Skeletal muscle cell (primary cell): ENCODE measurements at places on chromosomes 2 and 18.

DNA sequence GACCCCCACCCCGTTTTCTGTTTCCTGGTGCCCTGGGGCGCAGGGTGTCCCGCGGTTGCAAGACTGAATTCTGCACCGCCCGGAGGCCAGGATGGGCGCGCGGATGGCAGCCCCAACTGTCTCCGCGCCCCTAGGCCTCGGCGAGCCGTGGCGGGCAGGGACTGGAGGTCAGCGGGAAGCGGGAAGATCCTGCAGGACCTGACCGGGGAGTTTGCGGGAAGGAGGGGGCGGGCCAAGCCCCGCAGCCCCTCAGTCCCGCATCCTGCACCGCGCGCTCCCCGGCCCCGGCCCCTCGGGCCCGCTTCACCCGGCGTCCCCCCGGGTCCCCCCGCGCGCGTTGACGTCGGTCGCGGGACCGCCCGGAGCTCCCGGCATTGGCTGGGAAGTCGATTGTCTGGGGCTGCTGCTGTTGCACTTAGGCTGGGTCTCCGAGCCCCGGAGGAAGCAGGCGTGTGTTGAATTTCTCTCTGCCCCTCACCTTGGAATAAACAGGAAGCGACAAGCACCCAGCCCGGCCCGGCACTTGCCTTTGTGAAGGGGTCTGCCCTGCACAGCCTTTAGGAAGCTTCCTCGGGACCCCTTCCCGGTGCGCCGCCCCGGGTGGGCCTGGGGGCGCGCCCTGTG, at the start of gene LDLRAD4:
Gene LDLRAD4 (plus strand): TSS at position 393 of the 624 bp plus-strand sequence.
- no peak for DNase-seq

DNA sequence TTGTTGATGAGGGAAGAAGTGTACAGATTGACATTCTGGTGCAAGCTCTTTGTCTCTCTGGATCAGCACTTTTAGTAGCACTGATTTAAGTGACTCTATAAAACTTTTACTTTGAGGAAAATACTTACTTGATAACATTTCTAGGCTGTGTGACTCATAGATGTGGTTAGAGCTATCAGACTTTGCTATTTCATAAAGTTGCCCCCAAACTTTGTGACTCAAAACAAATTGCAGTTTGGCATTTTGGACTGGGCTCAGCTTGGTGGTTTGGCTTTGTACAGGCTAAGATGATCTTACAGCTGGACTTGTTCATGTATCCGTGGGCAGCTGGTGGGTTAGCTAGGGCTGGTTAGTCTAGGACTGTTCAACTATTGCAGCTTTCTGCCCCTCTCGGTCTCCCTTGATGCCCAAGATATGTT, 42.1 kb upstream of the GLS start:
- peak; percentile 73 for DNase-seq

- no peak for DNase-seq
Measured at GRCh38 chr18:56083523-56084287, 495.7 kb upstream of the TCF4 start.

DNA sequence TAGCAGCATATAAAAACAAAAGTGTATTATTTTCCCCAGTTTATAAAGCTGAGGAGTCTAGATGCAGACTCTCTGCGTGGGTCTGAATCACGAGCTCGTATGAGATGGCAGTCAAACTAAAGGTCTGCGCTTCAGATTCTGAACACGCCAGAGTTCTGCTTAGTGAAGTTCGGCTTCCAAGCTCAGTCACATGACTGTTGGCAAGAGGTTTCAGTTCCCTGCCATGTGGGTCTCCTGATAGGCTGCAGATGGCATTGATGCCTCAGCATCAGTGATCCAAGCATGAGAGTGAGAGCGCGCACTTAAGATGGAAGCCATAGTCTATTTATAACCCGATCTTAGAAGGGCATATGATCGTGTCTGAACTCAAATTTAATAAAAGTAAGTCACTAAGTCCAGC, 242.8 kb upstream of the DOK6 start:
- no peak for DNase-seq

DNA sequence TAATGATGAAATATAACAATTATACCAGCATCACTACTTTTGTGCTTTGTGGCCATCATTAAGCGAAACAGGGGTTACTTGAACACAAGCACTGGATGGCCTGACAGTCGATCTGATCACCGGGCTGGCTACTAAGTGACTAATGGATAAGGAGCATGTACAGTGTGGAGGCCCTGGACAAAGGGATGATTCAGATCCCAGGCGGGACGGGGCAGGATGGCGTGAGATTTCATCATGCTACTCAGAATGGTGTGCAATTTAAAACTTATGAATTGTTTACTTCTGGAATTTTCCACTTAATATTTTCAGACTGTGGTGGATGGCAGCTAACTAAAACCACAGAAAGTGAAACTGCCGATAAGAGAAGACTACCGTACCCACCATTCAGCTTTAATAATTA, 7.0 kb upstream of the CLIP4 start:
- DNase-seq = peak; percentile 86

- DNase-seq = no peak
Measured at GRCh38 chr2:217903859-217904613, 98.8 kb downstream of the TNS1 start.

DNA sequence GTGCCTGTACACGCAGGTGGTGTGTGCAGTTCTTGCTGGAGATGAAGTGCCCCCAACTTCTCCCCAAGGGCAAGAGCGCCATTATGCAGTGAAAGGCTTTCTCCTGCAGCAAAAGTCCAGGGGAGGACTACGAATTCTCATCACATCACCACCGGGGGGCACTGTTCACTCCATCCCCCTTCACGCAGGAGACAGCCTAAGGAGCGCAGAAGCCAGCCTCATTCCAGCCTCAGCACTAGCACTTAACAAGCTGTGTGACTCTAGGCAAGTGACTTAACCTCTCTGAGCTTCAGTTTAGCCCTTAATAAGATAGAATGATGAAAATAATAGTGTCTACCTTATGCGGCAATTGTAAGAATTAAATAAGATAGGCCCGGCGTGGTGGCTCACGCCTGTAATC, 32.3 kb downstream of the DNMT3A start:
- no peak for DNase-seq

DNA sequence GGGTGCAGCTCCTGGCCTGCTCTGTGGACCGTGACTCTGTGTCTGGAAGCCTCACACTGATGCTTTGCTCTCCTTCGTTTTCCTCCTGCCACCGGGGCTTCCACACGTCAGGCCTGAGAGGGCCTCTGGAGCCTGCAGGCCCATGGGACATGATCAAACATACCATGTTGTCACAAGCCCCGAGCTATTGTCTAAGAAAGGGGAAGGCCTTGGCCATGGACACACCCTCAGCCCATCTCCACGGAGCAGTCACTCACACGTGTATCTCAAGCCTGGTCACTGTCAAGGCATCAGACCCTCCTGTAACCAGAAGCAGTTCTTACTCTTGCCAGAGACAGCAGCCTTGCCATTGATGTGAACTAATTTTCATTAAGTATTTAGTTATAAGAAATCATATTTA, 814.1 kb upstream of the SALL3 start:
- no peak for DNase-seq

GRCh38 chr2:75102011-75102410, 97.3 kb downstream of the TACR1 start:
- DNase-seq = no peak

- no peak for DNase-seq
Measured at GRCh38 chr2:215431290-215431689, 4.6 kb downstream of the FN1 start.

DNA sequence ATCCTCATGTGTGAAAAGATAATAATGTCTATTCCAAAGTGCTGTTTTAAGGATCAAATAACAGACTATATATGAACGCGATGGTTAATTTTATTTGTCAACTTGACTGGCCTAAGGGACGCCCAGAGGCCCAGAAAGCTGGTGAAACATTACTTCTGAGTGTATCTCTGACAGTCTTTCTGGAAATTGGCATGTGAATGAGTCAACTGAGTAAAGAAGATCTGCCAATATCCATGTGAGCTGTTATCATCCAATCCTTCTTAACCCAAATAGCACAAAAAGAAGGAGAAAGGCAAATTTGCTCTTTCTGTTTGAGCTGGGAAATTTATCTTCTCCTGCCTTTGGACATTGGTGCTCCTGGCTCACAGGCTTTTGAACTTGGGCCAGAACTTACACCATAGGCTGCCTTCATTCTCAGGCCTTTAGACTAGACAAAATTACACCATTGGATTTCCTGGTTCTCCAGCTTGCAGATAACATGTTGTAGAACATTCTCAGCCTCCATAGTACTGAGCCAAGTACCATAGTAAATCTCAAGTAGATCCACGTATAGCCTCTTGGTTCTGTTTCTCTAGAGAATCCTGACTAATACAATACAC, 114.7 kb upstream of the DOCK10 start:
- no peak for DNase-seq

DNA sequence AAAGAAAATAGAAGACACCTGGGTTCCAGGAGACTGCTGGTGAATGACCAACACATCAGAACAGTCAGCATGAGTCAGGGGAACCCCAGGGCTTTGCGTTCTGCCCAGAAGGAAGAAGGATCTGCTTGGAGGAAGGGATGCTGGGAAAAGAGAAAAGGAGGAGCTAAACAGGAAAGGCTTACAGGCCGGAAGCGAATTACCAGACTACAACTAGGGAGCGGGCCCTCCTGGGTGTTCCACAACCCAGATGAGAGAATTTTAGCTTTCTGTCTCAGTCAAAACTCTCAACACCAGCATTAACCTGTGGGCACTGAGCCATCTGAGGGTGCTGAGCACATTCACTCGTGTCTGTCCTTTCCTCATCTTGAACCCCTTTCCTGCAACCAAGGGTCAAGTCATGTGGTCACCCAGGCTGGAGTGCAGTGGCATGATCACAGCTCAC, 19.2 kb downstream of the CDC42EP3 start:
- peak; percentile 56 for DNase-seq

DNA sequence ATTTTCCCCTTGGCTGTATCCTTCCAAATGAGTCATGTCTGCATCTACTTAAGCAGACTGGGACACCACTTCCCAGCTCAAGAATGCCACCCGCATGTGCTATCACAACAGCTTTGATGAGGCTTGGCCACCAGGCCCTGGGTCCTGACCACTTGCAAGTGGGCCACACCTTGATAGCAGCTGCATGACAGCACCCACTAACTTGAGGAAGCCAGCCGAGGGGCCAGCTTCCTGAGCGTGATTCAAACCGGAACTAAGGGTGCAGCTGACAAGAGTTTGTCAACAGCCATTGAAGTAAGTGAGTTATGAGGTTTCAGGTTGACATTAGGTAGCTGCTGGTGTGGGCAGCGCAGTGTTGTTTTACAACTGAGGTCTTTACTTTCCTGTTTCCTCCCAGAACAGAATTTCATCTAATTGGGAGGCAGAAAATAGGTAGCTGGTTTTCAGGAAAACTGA, 54.4 kb downstream of the EPHA4 start:
- DNase-seq = peak; percentile 39

DNA sequence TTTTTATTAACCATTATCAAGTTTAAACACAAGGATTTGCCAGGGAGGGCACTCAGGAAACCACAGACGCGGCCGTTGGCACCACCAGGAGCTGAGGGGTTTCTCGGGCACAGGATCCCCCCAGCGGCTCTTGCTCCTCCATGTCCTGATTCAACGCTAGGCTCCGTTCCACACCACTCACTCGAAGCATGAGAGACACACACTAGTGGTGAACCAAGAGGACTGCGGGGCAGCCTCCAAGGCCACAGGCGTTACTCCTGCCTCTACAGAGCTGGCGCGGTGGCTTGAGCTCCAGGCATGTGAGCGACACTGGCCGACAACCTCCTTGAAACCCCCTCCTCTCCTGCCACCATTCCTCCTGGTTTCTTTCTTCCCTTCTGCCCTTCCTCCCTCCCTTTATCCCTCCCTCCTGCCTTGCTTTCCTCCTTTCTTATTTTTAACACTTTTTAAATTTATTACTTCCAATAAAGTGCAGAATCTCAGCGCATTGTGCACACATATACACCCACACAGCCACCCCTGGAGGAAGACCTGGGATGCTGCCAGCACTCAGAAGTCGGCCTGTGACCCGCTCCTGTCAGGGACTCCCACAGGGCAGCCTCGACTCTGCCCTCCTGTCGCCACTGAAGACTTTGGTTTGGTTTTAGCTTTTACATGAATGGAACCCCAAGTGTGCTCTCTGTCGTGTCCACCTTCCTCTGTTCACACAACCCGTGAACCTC, 21.7 kb downstream of the COX7A2L start:
- no peak for DNase-seq

DNA sequence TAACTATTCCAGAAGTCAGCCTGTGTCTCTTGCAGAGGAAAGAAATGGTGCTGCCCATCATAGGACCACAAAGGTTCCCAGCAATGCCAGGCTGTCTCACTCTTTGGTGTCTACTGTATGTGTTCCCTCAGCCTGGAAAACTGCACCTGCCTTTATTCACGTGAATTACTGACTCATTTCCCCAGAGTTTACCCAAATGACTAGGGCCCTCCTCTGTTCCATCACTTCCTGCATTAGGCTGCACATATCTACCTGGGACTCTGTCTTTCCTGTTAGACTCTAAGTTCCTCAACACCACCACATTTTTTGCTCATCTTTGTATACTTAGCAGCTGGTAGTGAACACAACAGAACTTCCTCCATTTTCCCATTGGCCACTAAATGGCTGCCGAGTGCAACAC, 188.3 kb downstream of the FHOD3 start:
- no peak for DNase-seq

- DNase-seq = peak; percentile 38
Measured at GRCh38 chr18:62790871-62791772, 75.8 kb downstream of the PHLPP1 start.

- no peak for DNase-seq
Measured at GRCh38 chr2:79001285-79001684, 24.2 kb upstream of the REG3G start.

DNA sequence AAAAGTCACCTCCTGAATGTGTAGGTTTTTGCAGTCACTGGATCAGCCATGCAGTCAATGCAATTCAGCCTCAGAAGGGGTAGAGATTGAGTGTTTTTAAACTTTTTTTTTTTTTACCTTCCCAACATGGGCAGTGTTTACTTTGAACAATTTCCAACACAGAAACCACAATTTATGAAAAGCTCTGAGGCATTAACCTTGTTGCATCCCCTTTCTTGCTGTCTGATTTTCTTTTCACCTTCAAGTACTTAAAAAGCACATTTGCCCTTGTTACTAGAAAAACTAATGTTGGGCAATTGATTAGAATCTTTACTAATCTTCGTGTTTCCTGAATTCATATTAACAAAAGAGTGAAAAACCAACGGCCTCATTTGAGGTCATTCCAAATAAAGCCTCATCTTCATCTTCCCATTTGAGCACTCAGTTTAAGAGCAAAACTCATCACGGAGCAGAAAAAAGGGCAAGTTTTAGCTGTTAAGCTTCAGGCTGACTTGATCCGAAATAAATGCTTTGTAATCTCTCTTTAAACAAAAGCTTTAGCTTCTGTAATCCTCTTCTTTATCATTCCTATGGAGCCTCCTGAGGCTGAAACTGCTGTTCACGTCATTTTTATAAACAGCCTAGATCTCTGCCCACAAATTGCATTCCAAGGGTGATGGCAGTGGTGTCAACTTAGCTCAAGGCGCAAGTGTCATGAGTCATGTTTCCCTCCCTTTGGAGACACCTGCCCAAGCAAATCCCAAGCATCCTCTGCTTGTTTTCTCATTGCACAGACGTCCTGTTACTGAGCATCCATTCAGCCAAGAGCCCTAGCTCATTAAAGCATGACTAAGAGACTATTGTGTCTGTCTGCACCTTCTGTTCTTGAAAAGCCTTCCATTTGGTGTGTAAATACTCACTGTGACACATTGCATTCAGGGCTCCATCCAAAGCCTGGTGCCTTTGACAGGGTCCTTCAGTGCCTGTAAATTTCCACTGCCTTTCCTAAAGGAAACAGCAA, 107.7 kb downstream of the HNMT start:
- DNase-seq = peak; percentile 64

- DNase-seq = no peak
Measured at GRCh38 chr2:75616406-75616805, 30.2 kb upstream of the MRPL19 start.

- peak; percentile 61 for DNase-seq
Measured at GRCh38 chr2:237196866-237197618, 111.4 kb downstream of the COPS8 start.

- no peak for DNase-seq
Measured at GRCh38 chr2:28643327-28643726, 108.3 kb upstream of the PPP1CB start.
